ENCODE measurements at places on chromosomes 5 and 9.

- DNase-seq = peak; percentile 6
These were observed 78.3 kb upstream of the ZNF608 start for GRCh38 chr5:124824637-124825158.

GRCh38 chr9:4510546-4511322, 20.5 kb downstream of the SLC1A1 start:
- no peak for DNase-seq

GRCh38 chr5:150120617-150121447, 34.5 kb upstream of the CSF1R start:
- DNase-seq = no peak

DNA sequence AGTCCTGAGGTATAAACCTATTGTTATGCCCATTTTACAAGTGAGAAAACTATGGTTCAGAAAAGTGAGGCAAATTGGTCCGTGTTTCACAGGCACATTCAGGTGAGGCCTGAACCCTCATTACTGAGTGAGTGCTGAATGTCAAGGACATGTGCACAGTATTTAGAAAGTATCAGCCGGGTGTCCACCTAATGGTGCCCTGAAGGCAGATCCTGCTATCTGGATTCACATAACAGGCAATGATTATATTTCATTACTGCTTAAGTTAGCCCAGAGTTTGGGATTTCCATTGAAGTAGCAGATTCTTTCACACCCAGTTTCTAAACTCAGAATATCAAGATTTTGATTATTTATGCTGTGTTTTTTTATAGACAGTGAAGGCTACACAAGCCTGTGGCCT, 142.7 kb downstream of the LHFPL2 start:
- no peak for DNase-seq

- no peak for DNase-seq
These were observed 145.5 kb upstream of the MAP3K1 start for GRCh38 chr5:56669534-56670483.

DNA sequence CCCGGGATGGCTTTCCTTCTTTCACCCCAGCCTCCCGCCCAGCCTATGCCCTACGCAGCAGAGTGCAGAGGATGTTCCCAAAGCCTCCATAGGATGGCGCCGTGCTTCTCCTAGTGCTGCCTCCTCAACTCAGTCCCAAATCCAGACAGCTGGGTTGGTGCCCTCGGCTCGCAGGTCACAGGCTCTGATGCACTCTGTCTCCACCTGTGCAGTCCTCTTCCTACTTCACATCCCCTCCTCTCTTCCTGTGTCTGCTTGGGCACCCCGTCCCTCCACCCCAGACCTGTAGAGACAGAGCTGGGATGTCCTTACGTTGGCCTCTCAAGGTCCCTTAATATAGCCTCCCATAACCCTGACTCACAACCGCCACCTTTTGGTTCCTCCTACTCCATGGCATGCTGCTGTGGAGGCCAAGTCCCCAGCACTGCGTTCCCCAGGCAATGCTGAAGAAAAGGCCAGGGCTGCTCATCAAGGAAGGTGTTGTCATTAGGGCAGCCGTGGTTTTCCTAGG, 314.4 kb downstream of the GADD45G start:
- no peak for DNase-seq

- no peak for DNase-seq
These were observed 291.4 kb upstream of the SLC30A5 start for GRCh38 chr5:68802430-68802829.

Measured in fibroblast of skin of scalp (primary cell).